Kidney capillary endothelial cell (primary cell): ENCODE measurements at places on chromosomes 6 and 20.

GRCh38 chr6:49839957-49840356, 26.4 kb downstream of the CRISP1 start:
- DNase-seq = no peak

GRCh38 chr6:52144196-52145076, 41.7 kb upstream of the IL17A start:
- DNase-seq = no peak

GRCh38 chr20:36969051-36969450, 17.5 kb upstream of the SAMHD1 start:
- no peak for DNase-seq

- peak; percentile 33 for DNase-seq
Observed at GRCh38 chr20:973785-974194, 28.3 kb downstream of the RSPO4 start.

GRCh38 chr20:54231036-54231435, 23.1 kb downstream of the PFDN4 start:
- no peak for DNase-seq

DNA sequence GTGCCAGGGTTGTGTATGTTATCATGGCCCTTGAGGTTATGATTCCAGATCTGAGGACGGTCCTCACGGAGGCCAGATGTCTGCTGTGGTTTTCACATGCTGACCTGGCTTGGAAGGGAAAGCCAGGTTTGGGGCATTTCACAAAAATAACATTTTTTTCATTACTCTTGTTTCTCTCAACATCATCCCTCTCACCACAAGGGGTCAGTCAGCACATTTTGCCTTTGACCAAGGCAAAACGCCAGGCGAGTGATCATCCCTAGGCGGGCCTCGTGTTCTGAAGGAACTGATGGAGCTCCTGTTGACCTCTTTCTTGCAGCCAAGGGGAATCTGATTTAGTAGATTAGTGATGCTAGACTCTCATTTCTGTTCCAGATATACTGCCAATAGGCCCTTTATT, 133.5 kb downstream of the TBC1D7 start:
- DNase-seq = peak; percentile 58

DNA sequence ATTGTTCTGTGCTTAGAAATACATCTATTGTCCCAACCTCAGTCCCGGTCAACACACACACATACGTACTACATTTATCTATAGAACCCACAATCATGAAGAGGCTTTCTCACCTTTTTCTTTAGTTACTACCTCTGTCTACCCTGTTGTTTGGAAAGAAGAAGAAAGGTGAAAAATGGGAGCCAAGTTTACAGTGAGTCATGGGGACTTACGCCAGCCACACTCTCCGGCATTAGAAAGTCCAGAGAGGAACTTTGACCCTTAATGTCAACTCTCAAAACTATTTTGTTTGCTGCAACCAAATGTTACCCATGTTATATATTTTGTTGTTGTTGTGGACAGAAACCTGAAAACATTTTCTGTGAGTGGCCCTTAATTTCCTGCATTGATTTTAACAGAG, 259.1 kb downstream of the ZFAND3 start:
- DNase-seq = no peak

GRCh38 chr6:143224516-143224915, 163.8 kb downstream of the AIG1 start:
- DNase-seq = peak; percentile 38

DNA sequence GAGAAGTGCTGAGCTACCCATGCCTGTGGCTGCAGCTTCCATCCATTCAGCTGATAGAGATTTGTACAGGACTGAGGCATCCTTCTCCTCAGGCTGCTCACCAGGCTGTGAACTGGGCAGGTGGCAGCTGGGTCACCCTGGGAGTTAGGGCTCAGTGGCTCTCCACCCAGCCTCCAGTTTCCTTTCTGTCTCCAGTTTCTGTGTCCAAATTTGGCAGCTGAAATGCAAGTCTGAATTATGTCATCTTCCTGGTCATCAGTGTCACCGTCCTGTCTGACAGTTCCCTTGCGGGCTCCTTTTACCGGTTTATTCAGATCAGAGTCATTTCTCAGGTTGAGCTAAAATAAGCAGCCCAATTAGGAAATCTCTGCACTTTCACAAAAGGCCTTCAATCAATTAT, 93.3 kb downstream of the EDN1 start:
- DNase-seq = no peak

DNA sequence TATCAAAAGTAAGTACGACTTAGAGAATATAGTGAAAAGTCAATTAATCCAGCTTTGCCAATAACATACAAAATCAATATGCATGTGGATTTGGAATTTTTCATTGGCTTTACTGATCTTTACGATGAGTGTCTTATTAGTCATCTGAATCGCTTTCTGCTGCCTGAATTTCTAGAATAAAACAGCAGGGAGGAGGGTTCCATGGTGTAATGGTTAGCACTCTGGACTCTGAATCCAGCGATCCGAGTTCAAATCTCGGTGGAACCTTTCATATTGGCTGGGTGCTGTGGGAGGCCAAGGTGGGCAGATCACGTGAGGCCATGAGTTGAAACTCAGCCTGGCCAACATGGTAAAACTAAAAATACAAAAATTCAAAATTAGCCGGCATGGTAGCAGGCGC, 448.8 kb downstream of the RNF144B start:
- DNase-seq = no peak

DNA sequence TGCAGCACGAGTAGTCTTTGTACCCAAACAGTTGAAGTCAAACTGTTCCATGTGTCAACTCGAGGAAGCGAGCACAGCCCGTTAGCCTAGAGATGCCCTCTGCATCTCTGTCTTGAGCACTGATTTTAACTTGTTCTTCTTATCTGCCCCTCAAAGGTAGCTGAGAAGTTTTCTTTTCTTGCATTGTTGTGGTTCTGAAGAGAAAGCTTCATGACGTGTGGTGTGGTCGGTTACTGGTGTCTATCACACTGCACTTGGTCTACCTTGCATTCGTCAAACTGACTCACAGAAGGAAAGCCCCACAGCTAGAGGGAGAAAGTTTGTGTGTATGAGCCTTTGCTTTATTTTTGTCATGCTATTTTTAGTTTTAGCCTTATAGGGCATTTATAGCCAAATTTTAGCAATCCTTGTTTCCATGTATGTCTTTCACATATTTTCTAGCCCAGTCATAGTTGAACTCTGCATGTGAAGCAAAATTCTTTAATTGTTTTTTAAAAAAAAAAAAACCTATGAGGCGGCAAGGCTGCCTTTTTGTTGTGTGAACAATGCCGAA, 115.1 kb downstream of the JAG1 start:
- no peak for DNase-seq

- no peak for DNase-seq
Observed at GRCh38 chr20:56909918-56910714, 281.0 kb downstream of the TFAP2C start.

DNA sequence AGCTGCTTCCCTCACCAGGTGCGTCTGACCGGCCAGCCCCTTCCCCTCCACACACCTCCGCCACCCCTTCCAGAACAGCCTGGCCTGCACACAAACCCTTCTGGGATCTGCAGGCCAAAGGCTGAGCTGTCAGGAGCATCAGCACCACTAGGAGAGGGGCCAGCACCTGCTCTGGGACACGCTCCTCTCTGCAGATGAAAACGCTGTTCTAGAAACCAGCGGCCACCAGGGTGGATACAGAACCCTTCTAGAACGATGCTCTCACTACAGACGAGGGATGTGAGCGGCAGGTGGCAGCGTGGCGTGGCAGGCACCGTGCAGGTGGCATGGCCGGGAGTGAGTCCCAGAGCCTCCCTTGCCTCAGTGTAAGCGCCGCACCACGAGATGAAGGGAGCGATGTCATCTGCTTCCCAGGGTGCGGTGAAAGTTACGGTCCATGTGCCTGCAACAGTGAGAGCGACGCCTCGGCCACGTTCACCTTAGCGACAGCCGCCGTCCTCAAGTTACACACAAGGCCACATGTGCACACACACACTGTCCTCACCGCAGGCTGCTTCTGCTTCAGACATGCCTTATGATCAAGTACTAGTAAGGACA, 53.6 kb downstream of the TAF4 start:
- no peak for DNase-seq

GRCh38 chr6:32047855-32048766, 9.9 kb downstream of the CYP21A2 start:
- DNase-seq = peak; percentile 40

DNA sequence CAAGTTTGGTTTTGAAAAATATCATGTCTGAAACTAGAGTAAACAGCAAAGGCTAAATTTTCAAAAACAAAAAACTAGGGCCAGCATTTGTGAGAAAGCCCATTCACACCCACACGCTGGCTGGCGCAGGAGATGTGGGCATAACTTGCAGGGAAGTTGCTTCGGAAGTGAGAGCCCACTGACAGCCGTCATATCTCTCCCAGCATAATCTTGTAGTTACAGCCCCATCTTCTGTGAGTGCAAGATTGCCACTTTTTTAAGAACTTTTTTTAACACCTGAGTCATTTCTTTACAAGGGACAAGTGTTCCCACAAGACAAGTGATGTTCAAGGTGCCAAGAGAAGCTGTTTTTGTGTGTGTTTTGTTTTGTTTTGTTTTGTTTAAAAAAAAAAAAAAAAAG, 212.5 kb upstream of the CNR1 start:
- no peak for DNase-seq

DNA sequence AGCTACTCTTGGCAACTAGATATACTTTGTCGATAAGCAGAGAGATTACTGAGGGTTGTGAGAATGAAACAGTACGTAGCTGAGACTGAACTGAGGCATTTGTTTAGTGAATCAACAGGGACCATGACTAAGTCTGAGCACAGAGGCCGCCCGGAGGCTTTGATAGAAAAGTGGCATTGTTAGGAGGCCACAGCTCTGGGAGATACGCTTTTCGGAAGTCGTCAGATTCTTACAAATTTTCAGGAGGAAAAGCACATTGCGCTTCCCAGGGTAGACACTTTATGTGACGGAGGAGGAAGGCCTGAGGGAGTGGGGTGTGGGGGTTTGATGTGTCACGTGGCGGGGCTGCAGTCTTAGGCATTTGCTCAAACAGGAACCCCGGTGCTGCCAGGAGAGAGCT, 69.4 kb downstream of the PSMG4 start:
- DNase-seq = no peak

DNA sequence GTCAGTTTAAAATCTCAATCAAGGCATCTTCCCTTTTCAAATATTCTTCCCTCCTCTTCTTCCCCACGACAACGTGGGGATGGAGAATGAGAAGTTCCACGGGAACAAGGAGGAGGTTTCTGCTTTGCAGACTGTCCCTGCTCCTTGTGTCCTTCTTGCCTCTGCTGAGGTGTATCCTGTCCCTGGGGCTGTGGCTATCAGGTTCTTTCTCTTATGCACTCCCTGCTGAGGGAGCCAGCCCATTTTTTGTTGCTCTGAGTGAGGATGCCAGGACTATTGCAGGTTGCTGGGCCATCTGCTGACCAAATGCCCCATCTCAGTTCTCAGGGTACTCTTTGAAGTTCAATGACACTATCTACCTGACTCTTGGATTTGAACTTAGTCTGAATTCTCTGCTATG, 533.6 kb downstream of the RNF144B start:
- DNase-seq = no peak

DNA sequence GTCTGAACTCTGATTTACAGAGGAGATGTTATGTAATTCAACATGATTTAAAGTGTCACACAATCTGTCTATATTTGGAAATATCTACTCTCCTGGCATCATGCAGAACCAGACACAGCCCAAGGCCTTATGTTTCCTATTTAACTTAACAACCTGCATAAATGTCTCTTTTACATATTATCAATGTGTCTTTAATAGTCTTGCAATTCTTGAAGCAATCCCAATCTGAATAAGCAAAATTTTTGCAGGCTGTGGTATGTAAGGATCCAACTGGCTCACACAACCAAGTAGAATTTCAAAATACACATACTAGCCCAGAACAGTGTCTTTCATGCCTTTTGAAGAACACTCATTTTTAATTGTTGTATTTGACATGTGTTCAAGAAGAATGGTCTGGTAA, 443.2 kb downstream of the MAFB start:
- no peak for DNase-seq

DNA sequence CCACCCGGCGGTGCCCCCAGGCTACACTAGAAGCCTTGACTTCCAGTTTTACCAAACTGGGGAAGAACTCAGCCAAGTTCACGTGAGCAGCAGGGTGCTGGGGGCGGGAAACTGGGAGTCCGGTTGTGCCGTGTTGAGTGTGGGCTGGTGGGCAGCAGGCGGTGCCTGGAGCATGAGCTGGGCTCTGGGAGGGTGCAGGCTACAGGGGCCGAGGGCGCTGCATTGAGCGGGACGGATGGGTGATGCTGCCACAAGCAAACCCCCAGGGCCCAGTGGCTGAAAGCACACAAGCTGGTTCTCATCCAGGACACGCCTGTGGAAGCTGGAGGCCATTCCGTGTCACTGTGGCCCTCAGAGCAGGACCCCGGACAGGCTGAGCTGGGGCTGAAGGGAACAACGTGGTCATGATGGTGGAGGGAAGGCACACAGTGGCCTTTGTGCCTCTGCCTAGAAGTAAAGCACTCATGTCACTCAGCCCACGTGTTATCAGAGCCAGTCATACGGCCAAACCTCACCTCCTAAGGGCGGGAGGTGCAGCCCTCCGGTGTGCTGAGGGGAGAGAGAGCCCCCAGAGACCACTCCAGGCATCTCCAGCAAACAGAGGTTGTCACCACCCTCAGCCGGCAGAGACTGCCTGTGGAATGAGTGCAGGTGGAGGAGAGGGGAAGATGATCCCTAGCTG, 29.5 kb downstream of the RBM38 start:
- no peak for DNase-seq

GRCh38 chr6:77650098-77650663, 2.7 kb upstream of the MEI4 start:
- no peak for DNase-seq

- DNase-seq = no peak
Observed at GRCh38 chr6:26280407-26280806, 84.6 kb upstream of the BTN3A2 start.

- no peak for DNase-seq
Observed at GRCh38 chr6:151998784-151999183, 191.3 kb downstream of the ESR1 start.

- no peak for DNase-seq
Observed at GRCh38 chr6:125863023-125863422, 72.3 kb downstream of the NCOA7 start.

- DNase-seq = peak; percentile 36
Observed at GRCh38 chr6:17281497-17282481, 628 bp downstream of the RBM24 start.

- no peak for DNase-seq
Observed at GRCh38 chr20:21021472-21021790, 84.7 kb downstream of the LINC00237 start.

- DNase-seq = no peak
Observed at GRCh38 chr20:3314391-3314790, 75.4 kb upstream of the SLC4A11 start.

GRCh38 chr6:132401618-132402285, 477 bp upstream of the MOXD1 start:
- DNase-seq = no peak

GRCh38 chr6:37285861-37286311, 27.9 kb upstream of the TMEM217 start:
- DNase-seq = no peak

DNA sequence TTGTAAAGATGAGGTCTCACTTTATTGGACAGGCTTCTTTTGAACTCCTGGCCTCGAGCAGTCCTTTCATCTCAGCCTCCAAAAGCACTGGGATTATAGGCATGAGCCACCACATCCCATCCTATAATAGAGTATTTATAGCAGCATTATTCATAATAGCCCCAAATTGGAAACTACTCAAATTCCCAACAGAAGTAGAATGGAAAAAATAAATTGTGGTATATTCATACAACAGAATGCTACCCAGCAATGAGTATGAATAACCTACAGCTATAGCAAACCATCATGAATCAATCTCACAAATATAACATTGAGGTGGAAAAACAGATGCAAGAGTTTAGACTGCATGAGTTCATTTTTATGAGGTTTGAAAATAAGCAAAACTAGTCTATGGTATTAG, 84.8 kb upstream of the BTBD3 start:
- no peak for DNase-seq

- no peak for DNase-seq
Observed at GRCh38 chr20:37469531-37469930, 51.5 kb upstream of the NNAT start.
